ENCODE measurements at places on chromosomes 5 and 9.

DNA sequence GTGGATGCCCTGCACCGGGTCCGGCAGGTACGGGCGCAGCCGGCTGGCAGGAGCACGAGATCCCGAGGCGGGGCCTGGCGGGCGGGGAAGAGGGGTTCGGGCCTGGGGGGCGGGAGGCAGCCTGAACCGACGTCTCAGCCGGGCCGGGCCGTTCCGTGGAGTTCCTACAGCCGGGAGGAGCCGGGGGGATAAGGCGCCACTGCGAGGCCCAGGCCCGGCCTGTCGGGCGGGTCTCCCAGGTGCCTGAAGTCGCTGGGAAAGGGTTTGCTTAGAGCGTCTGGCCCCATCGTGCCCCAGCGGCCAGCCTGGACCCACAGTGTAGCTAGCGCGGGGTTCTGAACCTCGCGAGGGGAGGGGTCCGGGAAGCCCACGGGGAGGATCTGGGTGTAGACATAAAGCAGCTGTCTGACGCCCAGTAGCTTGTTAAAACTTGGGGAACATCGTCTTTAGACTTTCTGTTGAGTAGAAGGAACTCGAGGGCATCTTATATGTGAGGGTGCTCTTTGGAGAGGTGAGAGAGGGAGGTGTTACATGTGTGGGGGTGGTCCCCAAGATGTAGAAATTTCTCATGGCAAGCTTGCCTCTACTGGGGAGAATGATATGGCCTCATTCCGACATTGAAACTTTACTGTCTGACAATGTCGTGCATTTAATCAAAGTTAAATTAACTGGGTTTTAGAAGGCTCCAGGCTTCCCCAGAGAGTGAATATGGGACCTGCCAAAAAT is 524 bp downstream of the FUBP3 start:
- DNase-seq, result no peak

DNA sequence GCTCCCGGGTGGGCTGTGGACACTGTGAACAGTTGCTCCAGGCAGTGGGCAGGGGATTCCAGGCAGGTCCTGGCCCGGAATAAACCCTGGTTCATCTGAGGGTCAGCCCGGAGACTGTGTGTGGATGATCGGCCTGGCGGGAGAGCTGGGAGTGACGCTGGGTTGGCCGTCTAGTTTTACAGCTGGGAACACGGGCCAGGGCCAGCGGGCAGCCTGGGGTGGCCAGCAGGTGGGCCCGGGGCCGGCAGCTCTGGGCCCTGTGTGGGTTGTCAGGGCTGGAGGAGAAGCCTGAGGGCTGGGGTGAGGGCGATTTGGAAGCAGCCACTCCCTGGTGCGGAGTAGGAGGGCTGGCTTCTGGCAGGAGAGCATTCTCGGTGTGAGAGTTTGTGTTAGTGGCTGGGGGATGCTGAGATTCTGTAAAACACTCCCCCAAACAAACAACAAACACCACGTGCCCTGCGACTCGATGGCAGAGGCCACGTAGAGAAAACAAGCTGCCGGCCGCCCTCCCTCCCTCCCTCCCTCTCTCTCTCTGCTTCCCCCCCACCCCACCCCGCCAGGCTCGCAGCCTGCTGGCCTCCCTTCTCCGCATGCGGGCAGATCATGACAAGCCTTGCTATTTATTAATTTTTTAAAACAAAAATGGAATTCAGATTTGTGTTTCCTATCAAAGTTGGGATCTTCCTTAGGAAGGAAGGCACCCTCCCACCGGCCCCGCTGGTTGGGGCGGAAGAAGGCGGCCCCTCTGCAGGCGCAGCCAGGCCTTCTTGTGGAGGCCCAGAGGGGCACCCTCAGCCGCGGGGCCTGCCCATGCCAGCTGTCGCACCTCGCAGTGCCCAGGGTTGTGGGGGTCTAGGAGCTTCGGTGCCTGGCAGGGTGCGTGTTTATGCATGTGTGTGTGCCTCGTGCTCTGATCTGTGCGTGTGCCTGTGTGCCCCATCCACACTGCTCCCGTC is 49.5 kb downstream of the RXRA start:
- no peak for DNase-seq

DNA sequence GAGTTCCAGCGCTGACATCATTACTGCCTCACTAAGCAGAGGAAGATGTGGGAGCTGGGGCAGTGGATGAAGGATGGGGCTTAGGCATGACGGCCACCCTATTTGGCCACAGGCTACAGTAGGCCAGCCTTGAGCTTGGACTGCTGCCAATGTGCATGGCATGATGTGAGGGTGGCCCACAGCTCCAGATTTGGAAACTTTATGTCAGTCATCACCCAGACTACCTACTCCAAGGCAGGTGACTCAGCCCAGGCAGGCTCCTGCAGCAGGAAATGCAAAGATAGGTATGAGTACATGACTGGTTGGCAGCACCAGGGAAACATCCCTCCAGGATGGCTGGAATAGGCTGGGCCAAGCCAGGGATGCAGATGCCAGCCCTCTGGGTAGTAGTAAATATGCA is 303.6 kb downstream of the SPOCK1 start:
- no peak for DNase-seq

DNA sequence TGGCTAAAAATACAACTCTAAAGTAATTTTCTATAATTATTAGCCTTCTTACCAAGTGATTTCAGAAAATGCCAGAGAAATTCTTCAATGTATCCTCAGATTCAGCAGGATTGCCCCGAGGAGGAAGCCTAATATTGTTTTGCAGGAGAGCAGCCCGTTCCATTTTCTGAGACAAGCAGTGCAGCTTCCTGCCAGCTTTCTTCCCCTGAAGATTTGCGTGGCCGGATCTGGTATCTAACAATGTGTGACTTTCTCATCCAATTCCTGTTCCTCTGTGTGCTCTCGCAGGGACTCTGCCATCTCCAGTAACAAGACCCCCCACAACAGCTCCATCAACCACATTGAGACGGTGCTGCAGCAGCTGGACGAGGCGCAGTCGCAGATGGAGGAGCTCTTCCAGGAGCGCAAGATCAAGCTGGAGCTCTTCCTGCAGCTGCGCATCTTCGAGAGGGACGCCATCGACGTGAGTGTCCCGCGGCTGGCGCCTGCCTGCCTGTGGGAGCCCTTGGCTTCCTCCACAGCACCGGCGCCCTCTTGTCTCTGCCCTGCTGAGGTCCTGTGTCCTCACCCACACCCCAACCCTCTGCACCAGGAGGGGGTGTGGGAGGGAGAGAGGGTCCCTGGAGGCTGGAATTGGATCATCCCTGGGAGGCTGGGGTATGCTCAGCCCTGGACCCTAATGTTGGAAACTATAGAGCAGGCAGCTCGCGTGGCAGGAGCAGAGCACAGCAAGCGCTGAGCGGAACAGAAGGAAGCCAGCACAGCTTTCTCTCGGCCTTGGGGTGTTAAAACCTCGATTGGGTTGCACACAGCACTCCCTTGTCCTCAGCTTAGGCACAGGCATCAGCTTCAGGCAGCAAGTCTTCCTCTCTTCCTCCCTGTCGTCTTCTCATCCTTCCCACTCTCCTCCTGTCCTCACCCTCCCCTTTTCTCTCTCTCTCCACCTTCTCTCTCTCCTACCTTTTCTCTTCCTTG is 216.2 kb downstream of the TRIO start:
- no peak for DNase-seq

DNA sequence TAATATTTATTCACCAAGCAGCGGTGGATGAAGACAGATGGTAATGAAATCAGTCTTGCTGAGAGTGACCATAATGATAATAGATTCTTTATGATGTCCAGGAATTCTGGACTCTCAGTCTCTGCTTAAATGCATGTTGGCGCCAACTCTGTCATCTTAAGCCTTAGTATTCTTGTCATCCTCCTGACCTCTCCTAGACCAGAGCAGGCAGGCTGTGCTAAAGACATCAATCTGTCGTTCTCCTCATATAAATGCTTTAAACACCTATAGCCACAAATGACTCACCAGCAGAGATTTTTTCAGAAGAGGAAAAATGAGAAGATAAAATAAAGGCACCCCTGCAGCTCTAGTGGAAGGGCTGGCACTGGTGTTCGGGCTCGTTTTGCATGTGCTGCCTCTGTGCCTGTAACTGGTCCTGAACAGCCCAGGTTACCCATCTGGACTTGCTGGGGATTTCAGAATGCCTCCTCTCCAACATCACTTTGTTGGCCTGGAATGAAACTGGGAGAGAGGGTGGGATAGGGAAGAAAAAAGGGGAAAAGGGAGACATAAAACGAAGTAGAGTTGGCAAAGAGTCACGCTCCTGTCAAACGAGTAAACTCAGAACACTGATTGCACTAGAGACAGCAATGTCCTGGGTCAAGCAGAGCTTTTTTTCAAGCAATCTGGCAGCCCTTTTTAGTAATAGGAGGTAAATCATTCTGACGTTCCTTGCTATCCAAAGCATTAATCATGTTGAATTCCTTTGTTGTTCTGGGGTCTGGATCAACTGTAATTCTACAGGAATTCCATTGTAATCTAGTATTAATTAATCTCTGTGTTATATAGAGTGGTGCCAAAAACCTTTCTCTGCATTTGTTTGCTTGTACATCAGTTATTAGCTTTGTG is 195.5 kb upstream of the CLINT1 start:
- DNase-seq, result no peak

DNA sequence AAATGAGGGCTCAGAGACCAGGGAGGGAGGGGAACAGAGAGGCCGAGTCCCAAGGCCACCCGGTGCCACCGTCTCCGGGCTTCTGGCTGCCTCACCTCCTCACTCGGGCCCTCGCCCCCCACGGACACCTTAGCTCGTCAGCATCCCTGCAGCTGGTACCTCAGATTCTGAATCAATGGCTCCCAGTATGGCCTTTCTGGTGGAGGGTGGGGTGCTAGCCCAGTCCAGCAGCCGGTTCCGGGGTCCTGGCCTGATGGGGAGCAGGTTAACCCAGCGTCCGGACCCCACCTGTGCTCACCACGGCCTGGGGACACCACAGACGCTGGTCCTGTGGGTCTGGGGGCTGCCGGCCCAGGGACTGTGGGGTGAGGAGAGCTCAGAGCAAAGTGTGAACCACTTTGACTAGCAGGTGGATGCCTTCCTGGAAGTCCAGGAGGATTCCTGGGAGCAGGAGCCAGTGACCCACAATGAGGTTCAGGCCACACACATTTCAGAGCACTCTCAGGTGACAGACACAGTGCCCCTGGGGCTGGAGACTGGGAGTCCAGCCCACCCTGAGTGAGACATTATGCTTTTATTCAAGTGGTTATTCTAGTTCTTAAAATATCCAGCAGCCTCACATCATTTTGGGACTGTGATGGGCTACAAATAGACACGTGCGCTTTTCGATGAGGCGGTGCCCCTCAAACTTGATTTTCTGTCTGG is 53.3 kb downstream of the AHRR start:
- no peak for DNase-seq

GRCh38 chr5:61687371-61687770 is 355.3 kb downstream of the ZSWIM6 start:
- no peak for DNase-seq

GRCh38 chr5:32100230-32100629 is 73.9 kb downstream of the GOLPH3 start:
- DNase-seq, result no peak

- DNase-seq, result no peak
Measured at GRCh38 chr5:33049298-33049697, 338.2 kb downstream of the NPR3 start.

DNA sequence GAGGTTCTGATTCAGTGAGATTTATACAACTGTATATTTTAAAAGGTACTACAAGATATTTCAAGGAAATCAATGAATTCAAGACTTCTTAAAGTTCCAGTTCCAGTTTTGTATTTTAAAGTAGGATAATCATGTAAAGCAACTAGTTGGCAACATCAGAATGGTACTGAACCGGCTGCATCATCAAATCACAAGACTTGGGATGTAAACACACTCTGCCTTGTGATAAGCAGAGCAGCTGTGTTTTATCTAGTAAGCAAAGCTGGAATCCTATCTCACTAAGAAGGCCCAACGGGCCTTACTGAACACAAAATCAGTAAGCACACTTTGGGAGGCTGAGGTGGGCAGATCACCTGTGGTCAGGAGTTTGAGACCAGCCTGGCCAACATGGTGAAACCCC is 327.2 kb upstream of the NREP start:
- no peak for DNase-seq

DNA sequence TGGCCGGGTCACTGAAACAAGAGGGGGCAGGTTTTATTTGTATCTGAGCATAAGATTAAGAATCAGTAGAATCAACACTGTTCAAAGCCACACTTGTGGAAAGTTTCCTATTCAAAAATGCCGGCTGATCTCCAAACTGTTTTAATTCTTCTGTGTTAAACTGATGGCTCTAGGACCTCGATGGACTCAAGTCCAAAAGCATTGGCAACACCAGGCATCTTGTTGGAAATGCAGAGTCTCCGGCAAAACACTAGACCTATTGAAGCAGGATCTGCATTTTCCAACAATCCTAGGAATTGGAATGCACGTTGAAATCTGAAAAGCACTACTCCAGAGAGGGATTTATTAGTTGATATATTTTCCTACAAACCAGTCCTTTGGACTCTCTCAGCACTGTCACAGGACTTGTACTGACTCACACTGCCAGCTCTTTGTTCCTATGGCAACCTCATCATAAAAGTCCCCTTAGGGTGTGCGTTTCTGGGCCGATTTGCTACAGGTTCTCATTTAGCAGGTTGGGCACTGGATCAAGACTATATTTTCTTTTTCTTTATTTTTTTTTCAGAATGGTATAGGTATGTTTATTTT is 48.1 kb upstream of the PCA3 start:
- no peak for DNase-seq

- DNase-seq, result no peak
Measured at GRCh38 chr9:4973246-4973645, 11.8 kb upstream of the JAK2 start.

- DNase-seq, result no peak
Measured at GRCh38 chr5:150750469-150750868, 8.3 kb downstream of the DCTN4 start.

- DNase-seq, result no peak
Measured at GRCh38 chr9:116313638-116314037, 160.0 kb downstream of the PAPPA start.

- DNase-seq, result no peak
Measured at GRCh38 chr9:124347968-124348358, 67.3 kb downstream of the PSMB7 start.

- no peak for DNase-seq
Measured at GRCh38 chr5:105581988-105582690, 2019.5 kb upstream of the NUDT12 start.
